ENCODE measurements at places on chromosomes 2 and 18.

- DNase-seq = no peak
Observed at GRCh38 chr2:204078003-204078698, 141.6 kb downstream of the ICOS start.

- no peak for DNase-seq
Observed at GRCh38 chr18:32189790-32190189, at the start of gene MEP1B. Gene MEP1B, plus strand, starts transcription at chr18:32190039. Its CDS starts 32 bp downstream, at chr18:32190071.

DNA sequence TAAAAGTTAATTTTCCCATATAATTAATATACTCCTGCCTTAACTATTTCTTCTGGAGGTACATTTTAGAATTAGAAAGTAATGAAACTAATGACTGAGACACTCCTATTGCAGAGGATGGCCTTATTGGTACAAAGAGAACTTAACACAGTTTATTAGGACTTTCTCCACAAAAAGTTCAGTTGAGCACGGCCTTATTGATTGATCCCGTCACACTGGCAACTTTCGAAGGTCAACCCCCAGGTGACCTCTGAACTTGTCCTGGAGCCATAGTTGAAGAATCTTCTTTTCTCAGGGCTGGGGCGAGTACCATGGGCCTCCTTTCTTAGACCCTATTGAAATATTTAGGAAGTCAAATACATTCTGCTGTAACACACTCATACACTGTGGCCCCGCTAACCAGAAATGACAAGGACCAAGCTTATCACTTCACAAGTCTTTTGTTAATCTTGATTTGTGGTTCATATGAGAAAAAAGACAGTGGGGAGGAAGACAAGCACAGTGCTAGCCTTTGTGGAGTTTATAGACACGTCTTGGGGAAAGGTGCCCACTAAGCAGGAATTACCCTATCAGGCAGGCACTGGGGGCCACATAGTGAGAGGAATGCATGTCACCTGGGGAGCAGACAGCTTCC, 11.2 kb downstream of the SPP2 start:
- DNase-seq = no peak

DNA sequence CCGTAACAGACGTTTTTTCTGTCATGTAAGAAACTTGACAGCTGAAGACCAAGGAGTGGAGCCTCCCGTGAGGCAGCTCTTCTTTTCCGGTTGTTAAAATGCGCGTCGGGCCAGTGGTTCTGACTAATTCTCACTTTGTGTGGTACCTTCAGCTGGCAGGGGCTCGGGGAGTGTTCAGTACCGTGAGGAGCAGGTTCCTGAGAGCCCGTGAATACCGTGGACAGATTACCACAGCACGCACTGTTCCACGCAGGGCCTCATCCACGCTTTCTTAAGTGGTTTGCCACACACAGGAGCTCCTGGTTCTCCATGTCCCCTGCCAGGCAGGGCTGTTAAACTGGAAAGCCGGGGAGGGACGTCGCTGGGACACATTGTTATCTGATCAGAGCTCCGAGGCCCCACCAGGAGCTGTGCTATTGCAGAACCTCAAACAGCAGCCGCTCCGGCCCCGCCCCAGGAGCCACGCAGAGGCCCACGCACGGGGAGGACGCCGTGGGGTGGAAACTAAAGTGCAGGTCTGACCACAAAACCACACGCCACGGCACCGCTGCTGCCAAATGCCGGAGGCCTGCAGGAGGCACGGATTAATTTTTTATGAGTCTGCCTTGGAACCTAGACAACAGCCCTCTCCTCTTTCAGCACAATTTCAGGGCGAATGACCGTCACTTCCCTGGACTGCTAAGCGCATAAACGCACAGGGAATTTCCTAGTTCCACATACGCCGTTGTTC, 43.3 kb downstream of the NFATC1 start:
- no peak for DNase-seq

DNA sequence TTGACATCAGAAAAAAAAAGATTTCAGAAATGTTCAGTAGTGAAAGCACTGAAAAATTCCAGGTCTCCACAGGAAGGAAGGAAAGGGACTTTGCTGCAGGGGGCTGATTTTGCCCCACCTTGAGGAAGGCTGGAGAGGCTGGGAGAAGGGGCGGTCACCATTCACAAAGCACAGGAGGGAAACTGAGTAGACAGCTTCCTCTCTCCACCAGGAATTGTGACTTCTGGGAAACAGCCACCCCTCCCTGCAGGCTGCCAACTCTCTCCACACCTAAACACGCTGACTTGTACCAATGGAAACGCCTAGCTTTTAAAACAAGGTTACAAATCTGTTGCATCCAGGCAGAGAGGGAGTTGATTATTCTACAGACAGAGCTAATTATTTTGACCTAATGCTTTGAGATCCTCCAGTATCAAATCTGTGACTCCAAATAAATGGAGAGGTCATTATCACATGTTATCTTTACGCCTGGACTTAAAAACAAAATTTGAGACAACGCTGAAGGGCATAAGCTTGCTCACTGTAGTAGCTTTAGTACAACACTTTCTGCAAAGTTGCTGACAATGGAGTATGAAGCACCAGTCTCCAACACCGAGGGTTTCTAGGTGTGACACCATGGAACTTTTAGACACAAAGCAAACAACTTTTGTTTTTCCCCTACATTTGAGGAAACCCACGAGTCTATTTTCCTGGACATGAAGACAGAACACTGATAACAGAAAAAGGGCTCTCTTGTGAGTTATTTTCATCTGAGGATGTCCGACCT, 42.7 kb downstream of the EPHA4 start:
- no peak for DNase-seq

DNA sequence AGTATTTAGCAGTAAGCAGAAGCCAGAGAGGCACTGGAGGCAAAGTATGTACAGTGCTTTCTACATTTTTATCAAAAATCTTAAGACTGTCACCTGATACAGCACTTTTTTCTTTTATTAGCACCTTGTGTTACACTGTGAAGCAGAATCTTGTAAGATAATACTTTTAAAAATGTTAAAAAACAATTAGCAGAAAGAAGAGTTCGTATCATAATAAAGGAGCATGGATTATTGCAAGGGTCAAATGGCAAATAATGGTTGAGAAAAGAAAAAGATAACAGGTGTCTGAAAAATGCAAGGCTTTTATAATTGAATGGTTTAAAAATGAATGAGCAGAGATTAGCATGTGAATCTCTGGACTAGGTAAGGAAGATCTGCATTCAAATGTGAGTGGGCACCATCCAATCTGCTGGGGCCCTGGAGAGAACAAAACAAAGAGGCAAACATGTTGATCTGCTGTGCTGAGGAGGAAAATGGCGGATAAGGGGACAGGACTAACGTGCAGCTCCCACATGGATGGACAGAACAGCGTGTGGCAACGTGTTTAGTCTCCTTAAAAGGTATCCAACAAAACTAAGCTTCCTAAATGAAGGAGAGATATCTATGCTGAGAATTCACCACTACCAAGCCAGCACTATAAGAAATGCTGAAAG, 9.5 kb downstream of the CEBPZOS start:
- DNase-seq = no peak

DNA sequence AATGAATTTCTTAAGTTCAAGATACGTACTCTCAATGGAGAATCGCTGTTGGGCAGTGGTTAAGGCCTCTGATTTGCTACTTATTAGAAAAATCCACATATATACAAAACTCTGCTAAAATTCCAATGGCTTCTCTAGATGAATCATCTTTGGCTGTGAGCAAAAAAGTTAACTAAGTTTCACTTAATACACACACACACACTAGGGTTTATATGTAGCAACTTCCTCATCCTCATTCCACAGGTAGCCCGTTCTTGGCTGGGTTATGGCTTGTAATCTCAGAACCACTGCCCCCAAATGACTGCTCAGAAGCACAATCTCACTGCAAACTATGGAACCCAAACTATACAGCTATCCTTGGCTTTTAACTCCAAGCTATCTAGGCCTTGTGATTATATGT, 99.7 kb downstream of the SMAD2 start:
- DNase-seq = no peak

DNA sequence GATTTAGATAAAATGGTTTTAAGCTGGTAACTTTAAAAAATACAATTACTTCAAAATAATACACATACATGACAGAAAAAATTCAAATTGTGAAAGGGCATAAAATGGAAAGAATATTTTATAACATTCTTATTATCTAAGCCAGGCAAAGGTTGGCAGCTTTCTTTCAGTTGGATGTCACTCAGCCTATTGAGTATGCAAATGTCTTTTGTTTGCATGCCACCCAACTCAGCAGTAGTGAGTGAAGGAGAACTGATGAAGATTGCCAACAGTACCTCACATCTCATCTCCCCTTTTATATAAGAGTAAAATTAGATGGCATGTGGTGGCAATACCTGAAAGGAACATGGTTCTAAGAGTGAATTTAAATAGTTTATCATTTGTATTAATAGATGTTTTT, 24.8 kb downstream of the BMPR2 start:
- no peak for DNase-seq

All from natural killer cell treated with Interleukin-12 subunit alpha and Interleukin-12 subunit beta and Interleukin-15 and Interleukin-18, amount 100 ng/mL, for 72 hours (primary cell).